ENCODE measurements at places on chromosomes 4 and X.

GRCh38 chrX:80537096-80537495 lies 116.8 kb downstream of the TENT5D start:
- DNase-seq, result no peak

DNA sequence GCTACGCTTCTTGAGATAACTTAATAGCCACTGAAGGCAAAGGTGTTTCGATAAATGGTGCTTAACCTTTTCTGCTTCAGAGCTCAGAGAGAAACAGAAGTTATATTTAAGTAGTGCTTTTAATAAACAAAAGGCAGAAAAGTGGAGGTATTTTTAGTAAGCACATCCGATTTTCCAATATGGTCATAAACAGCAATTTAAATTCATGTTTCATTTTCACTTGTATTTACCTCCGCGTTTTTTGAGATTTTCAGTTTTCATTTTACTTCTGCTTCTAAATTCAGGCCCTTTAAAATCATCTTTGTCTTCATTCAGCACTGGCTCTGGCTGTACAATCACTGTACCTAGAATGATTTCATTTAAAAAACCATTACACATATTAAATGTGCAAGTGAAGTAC lies 92.4 kb downstream of the ATRX start:
- no peak for DNase-seq

DNA sequence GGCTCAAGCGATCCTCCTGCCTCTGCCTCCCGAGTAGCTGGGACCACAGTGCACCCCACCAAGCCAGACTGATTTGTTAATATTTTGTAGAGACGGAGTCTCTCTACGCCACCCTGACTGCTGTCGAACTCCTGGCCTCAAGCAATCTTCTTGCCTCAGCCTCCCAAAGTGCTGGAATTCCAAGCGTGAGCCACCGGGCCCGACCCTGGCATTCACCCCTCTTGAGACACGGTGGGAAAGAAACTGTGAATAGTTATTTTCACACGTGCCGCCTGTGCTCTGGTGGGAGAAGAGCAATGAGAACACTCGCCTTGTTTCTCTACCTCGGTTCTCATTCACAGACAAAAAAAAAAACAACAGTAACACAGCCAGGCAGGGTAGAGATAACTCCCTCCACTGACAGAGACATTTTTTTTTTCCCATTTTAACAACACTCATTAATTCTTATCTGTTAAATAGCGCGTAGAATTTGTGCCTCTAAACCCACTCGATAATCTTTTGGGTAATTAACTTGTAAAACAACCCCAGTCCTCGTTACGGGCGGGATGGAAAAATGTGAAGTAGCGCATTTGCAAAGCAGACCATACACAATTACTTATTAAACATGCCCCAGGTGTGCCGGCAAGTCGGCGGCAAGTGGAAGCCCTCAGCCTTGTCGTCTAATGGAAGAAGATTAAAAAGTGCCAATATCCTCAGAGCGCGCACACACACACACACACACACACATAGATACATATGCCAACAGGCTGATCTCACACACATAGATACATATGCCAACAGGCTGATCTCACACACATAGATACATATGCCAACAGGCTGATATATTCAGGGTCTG lies 103.3 kb downstream of the DHRSX start:
- DNase-seq, result no peak

- DNase-seq, result no peak
Measured at GRCh38 chrX:65811558-65812228, 144.2 kb downstream of the MSN start.

GRCh38 chr4:14446904-14447303 lies 555.4 kb upstream of the CPEB2 start:
- DNase-seq, result no peak

DNA sequence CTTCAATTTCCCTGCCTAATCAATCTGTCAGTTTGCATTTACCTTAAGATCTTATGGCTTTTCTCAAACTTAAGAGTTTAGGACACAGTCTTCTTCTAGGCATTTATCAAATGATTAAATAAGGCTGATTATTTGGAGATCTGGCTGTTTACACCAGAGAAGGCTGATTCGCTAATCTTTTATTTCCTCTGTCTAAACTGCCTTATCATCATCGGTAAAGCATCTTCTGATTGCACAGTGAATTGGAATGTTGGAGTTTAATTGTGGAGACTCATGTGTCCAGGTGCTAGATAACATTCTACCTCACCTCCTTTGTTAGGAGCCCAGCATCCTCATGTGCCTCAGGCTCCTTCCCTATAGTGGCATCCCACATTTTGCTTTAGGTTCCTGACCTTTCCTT lies 100.3 kb upstream of the DDIT4L start:
- DNase-seq, result no peak
